ENCODE measurements at places on chromosomes 16 and 17.

GRCh38 chr17:77527836-77528505, 387.2 kb downstream of the SEC14L1 start:
- DNase-seq: no peak

GRCh38 chr17:15257796-15258512, 7.2 kb downstream of the PMP22 start:
- no peak for DNase-seq

DNA sequence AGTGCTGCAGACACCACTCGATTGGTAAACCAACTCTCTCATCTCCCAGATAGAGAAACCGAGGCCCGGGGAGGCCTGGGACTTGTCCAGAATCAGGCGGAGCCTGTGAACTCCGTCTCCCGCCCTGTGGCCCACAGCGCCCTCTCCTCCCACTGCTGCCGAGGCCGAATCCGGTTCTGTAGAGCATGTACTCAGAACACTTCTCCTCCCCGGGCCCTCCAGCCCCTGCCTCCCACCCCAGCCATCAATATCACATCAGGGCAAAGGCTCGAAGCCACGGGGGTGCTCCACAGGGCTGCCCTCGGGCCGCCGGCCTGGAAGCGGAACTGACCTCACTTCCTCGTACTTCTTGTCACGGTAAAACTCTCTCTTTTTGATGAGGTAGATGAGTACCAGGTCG, 13.0 kb downstream of the EMC6 start:
- no peak for DNase-seq

- no peak for DNase-seq
Measured at GRCh38 chr17:60901242-60901641, 223.6 kb downstream of the BCAS3 start.

GRCh38 chr16:85041219-85042166, 13.9 kb downstream of the KIAA0513 start:
- no peak for DNase-seq

GRCh38 chr16:1414532-1415260, at the start of gene UNKL:
Gene UNKL, minus strand, starts transcription at chr16:1414704. Its CDS starts 13 bp downstream, at chr16:1414691.
- no peak for DNase-seq

Measured in NCI-H1417 treated with DMSO at 0.1 percent for 48 hours (cell line).